ENCODE measurements at places on chromosomes 11 and 22. TPM values are rescaled to one million over a fixed set of nuclear protein-coding genes. Genes with fewer than 3 reads are reported as not detected.
A peak's percentile ranks its signal among the peaks of the same experiment; 100 is the strongest.

DNA sequence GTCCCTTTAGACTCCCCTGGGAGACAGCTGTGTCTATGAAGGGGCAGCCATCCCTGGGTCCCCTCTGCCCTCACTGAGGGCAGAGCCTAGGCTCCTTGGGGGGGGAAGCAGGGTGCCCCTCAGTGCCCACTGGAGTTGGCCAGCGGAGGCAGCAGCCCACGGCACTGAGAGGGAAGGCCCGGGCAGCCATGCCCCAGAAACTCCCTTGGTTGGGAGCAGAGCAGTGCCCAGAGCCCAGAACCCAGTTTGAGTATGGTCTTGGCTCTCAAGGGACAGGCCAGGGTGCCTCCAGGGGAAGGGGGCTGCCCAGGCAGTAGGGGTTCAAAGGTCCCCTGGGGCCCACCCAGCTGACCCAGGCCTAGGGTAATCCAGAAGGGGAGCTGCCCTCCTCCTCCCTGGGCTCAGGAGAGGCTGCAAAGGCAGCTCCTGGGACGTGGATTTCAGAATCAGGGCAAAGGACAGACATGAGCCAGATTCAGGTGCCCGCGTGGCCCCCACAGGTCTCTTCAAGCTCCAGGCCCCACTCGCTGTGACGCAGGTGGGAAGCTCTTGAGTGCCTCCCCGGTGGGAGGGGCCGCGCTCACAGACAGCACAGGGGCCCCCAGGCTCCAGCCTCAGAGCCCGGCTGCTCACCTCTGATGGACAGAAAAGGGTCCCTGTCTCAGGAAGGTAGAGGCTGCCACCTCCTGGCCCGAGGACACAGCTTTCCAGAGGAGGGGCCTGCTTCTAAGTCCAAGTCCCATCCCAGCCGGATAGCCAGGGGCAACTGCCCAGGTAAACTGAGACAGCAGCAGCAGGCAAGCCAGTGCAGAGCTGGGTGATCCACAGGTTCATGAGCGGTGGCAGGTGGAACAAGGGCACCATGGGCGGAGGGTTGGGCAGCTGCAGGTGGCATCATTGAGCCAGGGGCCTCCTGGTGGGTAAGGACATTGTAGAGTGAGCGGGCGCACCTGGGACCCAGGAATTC is 2.6 kb downstream of the C11orf21 start:
- no peak overlapping the region for H3K4me3 ChIP-seq
- no peak overlapping the region for H3K27ac ChIP-seq
- no peaks in the 10 kb centered on the region for H3K4me1 ChIP-seq
- peak; percentile 52 for DNase-seq

DNA sequence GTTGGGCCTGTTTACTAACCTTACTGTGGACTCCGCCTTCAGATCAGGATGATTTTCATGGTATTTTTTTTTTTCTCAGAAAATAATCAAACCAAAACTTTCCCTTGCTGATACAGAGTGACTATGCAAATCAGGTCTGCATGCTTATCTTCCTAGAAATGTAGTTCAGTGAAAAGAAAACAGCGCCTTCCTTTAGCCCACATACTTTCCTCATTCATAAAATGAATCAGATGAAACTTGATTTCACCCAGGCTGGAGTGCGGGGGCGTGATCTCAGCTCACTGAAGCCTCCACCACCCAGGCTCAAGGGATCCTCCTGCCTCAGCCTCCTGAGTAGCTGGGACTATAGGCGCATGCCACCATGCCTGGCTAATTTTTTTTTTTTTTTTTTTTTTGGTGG is 26.0 kb downstream of the ZNRF3 start:
- H3K4me3 ChIP-seq: no peak overlapping the region
- H3K4me1 ChIP-seq: peaks cover 59% of the 10 kb centered on the region
- no peaks in the 10 kb centered on the region for H3K27me3 ChIP-seq
- DNase-seq: no peak
- H3K36me3 ChIP-seq: no peaks in the 10 kb centered on the region

GRCh38 chr11:132981131-132981956 is 551.0 kb downstream of the OPCML start:
- no peak overlapping the region for H3K4me3 ChIP-seq
- H3K27ac ChIP-seq: no peak overlapping the region
- no peaks in the 10 kb centered on the region for H3K36me3 ChIP-seq
- H3K4me1 ChIP-seq: no peaks in the 10 kb centered on the region
- no peaks in the 10 kb centered on the region for H3K27me3 ChIP-seq

- H3K27me3 ChIP-seq: no peaks in the 10 kb centered on the region
- H3K36me3 ChIP-seq: no peaks in the 10 kb centered on the region
- no peak overlapping the region for H3K4me3 ChIP-seq
- no peak overlapping the region for H3K27ac ChIP-seq
- peak; percentile 51 for DNase-seq
- H3K4me1 ChIP-seq: no peaks in the 10 kb centered on the region
Measured at GRCh38 chr22:49373801-49374226, 453.9 kb downstream of the BRD1 start.

DNA sequence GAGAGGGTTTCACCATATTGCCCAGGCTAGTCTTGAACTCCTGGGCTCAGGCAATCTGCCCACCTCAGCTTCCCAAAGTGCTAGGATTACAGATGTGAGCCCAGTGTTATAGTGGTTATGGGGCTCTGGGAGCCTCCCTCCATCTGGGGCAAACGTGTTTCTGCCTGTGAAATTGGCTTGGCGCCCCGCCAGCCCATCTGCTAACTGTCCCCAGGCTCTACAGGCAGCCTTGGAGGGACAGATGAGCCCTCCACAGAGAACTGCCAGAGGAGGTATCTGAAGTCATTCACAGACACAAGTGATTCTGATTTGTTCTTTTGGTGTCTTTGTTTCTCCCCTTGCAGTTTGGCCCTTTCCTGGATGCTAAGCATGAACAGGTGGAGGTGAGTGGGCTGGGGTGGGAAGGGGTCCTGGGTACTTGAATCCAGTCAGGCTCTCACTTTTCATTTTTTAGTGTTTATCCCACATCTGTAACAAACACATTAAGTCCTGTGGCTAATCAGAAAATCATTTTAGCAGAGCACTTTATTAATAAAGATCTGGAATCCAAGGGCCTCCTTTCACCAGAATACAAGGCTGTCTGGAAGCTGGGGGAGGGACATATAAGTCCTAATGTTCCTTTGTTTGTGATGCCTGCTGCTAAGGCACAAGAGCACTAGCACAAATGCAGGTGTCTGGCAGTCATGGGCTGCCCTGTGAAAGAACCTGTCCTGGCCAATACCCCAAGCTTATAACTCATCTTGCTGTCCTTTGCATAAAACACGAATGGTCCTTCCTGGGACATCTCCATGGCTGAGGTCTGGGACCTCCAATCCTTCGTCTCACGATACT is 25.7 kb upstream of the CDC42EP2 start:
- H3K36me3 ChIP-seq: no peaks in the 10 kb centered on the region
- DNase-seq: no peak
- no peak overlapping the region for H3K4me3 ChIP-seq
- H3K4me1 ChIP-seq: no peaks in the 10 kb centered on the region

DNA sequence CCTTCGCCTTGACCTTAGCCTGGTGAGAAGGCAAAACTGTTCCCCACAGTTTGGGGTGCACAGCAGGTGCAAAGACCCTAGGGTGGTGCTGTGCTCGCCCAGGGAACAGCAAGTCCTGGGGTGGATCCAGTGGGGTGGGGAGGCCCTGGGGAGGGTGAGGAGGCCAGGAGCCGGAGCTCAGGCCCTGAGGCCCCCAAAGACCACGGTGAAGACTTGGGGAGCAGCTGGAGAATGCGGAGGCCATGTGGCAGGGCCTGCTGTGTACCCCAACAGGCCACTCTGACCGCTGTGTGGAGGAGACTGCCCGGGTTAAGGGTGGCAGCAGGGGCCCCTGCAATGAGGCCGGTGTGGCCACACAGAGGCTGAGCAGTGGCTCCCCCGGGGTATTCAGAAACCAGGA is 101.1 kb upstream of the RTL6 start:
- H3K36me3 ChIP-seq: no peaks in the 10 kb centered on the region
- H3K4me3 ChIP-seq: no peak overlapping the region
- H3K27me3 ChIP-seq: no peaks in the 10 kb centered on the region
- no peaks in the 10 kb centered on the region for H3K4me1 ChIP-seq

DNA sequence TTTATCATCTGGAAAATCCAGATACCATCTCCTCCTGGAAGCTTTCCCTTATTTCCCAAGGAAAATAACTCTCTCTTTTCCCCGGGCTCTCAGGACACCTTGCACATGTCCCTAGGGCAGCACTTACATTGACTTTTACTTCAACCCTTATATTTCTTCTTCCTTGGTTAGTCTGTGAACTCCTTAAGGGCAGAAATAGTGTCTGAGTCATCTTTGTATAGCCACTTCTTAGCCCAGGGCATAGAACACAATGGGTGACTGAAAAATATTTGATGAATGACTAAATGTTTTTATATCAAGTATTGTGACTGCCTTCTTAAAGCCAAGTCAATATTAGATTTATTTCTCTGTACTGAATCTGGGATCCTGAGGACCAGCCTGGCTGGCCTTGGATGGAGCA is 45.4 kb upstream of the MYOD1 start:
- H3K27me3 ChIP-seq: no peaks in the 10 kb centered on the region
- no peak overlapping the region for H3K27ac ChIP-seq
- H3K4me3 ChIP-seq: no peak overlapping the region
- no peaks in the 10 kb centered on the region for H3K4me1 ChIP-seq
- DNase-seq: no peak
- H3K36me3 ChIP-seq: no peaks in the 10 kb centered on the region

DNA sequence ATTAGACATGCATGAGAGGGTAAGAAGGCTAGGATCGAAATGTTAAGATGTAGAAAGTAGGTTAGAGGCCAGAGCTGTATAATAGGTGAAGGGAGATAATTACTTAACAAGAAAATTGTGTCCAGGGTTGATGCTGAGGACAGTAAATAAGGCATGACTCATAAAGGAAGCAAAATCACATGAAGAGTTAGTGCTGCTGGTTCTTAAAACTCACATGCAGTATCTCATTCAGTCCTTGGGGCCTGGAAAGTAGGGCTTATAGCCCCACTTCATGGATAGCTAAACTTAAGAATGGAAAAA is 130.2 kb downstream of the NCAM1 start:
- H3K4me1 ChIP-seq: peaks cover 12% of the 10 kb centered on the region
- no peak overlapping the region for H3K4me3 ChIP-seq
- no peak for DNase-seq
- peak overlapping the region; percentile 60 for H3K27ac ChIP-seq
- no peaks in the 10 kb centered on the region for H3K27me3 ChIP-seq

DNA sequence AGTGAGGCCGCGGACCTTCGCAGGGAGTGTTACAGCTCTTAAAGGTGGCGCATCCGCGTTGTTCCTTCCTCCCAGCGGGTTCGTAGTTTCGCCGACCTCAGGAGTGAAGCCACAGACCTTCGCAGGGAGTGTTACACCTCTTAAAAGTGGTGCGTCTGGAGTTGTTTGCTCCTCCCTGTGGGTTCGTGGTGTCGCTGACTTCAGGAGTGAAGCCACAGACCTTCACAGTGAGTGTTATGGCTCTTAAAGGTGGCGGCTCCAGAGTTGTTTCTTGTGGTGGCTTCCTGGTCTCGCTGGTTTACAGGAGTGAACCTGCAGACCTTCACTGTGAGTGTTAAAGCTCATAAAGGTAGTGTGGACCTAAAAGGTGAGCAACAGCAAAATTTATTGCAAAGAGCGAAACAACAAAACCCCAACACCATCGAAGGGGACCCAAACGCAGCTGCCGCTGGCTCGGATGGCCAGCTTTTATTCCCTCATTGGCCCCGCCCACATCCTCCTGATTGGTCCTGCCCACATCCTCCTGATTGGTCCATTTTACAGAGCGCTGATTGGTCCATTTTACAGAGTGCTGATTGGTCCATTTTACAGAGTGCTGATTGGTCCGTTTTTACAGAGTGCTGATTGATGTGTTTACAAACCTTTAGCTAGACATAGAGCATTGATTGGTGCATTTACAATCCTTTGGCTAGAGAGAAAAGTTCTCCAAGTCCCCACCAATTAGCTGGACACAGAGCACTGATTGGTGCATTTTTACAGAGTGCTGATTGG is 1.2 kb upstream of the TMEM45B start:
- H3K27me3 ChIP-seq: no peaks in the 10 kb centered on the region
- no peak for DNase-seq
- H3K27ac ChIP-seq: no peak overlapping the region
- H3K36me3 ChIP-seq: no peaks in the 10 kb centered on the region
- H3K4me1 ChIP-seq: peaks cover 10% of the 10 kb centered on the region

GRCh38 chr11:9301720-9302119 is 12.7 kb downstream of the TMEM41B start:
- H3K4me3 ChIP-seq: no peak overlapping the region
- no peaks in the 10 kb centered on the region for H3K27me3 ChIP-seq
- H3K4me1 ChIP-seq: no peaks in the 10 kb centered on the region
- H3K36me3 ChIP-seq: no peaks in the 10 kb centered on the region
- DNase-seq: no peak
- H3K27ac ChIP-seq: no peak overlapping the region

DNA sequence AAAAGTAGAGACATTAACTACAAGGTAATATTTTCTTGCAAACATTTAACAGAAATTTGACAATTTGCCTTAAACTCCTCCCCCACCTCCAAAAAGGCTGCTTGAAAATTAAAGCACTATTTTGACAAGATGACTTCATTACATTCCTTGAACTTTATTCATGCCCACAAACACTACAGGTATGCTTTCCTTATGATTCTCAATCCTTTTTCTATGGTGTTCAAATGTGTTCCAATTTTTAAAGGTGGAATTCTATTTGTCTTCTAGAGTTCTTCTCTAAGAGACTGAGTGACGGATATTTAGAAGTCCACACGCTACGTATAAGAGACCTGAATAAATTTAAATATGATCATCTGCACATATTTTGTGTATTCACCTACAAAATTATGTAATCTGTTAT is 69.4 kb downstream of the MRTFA start:
- no peaks in the 10 kb centered on the region for H3K27me3 ChIP-seq
- H3K27ac ChIP-seq: no peak overlapping the region
- peaks cover 7% of the 10 kb centered on the region for H3K4me1 ChIP-seq
- DNase-seq: no peak

DNA sequence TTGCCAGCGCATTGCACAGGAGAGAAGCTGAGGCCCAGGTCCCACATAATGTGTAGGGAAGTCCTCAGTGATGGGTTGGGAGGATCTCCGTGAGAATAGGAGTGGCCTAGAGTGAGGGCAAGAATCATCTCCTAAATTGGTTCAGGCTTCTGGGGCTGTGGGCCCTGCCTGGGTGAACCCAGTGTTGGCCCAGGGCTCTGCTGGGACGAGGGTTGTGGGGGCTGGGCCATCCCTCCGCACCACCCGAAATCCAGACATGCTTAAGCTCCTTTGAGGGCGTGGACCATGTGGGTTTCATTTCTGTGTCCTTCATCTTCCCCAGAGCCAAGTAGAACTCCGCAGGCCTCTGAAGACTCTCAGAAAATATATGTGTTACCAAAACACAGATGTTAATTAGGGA is 3.7 kb downstream of the MICALL1 start:
- H3K36me3 ChIP-seq: peaks cover 9% of the 10 kb centered on the region
- H3K27me3 ChIP-seq: no peaks in the 10 kb centered on the region
- no peak for DNase-seq

RIMBP3B gene
- total RNA-seq: 0.08 TPM

XBP1 gene
- total RNA-seq: 104 TPM

CENPM gene
- not detected for total RNA-seq

SLC25A45 gene
- total RNA-seq: 3.3 TPM

CBX7 gene
- total RNA-seq: 111 TPM

GCAT gene
- 34.2 TPM for total RNA-seq

VSIG2 gene
- 1.1 TPM for total RNA-seq

FOSL1 gene
- 4.9 TPM for total RNA-seq

All from right atrium auricular region (tissue), 2 donors.